OCI-M1 (cell line): ENCODE measurements at places on chromosomes 7 and 10.
A peak's percentile ranks its signal among the peaks of the same experiment; 100 is the strongest.

- DNase-seq, result peak; percentile 3
These were observed 96.0 kb downstream of the GPR85 start for GRCh38 chr7:112990624-112991023.

- no peak for DNase-seq
These were observed 138.4 kb downstream of the PAXIP1 start for GRCh38 chr7:154864523-154864891.

DNA sequence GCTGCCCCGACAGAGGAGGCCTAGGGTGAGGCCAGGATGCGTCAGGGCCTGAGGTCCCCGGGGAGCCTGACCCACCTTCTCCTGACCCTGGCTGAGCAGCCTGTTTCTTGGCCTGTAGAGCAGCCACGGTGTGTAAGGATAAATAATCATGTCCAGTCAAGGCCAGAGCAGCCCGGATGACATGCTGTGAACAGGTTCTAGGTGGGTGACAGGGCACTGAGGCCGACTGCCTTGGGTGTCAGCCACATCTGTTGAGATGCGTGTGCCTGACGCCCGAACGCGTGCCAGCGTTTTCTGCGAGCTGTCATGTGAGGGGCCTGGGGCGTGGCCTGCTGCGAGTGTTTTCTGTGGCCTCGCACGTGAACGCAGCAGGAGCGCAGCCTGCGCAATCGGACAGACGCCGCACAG is 118.3 kb downstream of the FAM53B start:
- no peak for DNase-seq

DNA sequence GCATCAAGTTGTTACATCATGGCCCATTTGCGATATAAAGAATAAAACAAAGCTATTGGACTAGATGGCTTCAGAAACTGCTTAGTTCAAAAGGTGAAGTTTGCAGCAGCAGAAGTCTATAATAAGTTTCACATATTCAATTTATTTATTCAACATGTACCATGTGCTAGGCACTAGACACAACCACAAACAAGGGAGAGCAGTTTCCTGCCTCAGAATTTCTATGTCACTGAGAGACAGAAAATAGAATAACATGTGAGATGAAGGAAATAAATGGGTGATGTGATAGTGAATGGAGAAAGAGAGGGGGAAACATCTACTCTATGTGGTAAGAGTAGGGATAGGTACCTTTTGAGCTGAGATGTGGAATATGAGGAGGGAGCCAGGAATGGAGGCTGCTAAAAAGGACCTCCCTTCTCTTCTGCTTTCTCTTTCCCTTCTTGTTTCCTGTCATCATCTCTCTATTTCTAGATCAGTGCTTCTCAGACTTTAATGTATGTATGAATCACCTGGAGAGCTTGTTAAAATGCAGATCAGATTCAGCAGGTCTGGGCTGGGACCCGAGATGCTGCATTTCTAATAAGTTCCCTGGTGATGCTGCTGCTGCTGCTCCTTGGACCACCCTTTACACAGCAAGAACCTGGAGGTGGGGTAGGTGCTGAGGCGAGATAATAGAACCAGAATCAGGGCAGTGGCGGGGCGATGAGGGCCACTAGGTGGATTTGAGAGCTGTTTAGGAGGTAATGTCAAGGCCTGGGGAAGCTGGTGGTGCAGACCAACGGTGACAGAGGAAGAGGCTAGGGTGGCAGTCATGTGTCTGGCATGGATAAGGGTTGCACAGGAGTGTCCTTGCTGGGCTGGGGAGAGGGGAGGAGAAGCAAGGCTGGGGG is 13.7 kb upstream of the INMT start:
- DNase-seq, result no peak

DNA sequence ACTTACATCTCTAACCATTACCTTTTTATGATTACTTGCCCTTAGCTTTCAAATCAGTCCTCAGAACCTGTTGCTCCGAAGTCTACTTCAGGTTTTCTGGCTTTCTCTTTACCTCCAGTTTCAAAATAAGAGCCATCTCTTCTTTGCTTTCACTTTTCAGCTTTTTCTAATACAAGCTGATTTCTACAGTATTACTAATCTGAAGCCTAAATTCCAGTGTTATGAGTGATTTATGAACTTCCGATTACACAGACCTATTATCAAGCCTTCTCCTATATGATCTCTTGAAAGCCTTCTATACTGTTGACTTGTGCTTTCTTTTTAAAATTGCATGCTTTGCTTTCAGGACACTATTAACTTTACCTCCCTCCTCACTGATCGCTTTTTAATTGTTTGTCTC is 1307.8 kb upstream of the CELF2 start:
- peak; percentile 19 for DNase-seq

GRCh38 chr10:133257489-133258065 is 19.1 kb downstream of the ADAM8 start:
- peak; percentile 92 for DNase-seq

- DNase-seq, result peak; percentile 24
These were observed 12.5 kb downstream of the PSAP start for GRCh38 chr10:71838264-71839211.

GRCh38 chr7:43618073-43618472 is 35.2 kb downstream of the STK17A start:
- no peak for DNase-seq

GRCh38 chr10:62736168-62736546 is 68.4 kb upstream of the ADO start:
- no peak for DNase-seq

GRCh38 chr10:81576336-81576735 is 298.7 kb upstream of the NRG3 start:
- peak; percentile 64 for DNase-seq

DNA sequence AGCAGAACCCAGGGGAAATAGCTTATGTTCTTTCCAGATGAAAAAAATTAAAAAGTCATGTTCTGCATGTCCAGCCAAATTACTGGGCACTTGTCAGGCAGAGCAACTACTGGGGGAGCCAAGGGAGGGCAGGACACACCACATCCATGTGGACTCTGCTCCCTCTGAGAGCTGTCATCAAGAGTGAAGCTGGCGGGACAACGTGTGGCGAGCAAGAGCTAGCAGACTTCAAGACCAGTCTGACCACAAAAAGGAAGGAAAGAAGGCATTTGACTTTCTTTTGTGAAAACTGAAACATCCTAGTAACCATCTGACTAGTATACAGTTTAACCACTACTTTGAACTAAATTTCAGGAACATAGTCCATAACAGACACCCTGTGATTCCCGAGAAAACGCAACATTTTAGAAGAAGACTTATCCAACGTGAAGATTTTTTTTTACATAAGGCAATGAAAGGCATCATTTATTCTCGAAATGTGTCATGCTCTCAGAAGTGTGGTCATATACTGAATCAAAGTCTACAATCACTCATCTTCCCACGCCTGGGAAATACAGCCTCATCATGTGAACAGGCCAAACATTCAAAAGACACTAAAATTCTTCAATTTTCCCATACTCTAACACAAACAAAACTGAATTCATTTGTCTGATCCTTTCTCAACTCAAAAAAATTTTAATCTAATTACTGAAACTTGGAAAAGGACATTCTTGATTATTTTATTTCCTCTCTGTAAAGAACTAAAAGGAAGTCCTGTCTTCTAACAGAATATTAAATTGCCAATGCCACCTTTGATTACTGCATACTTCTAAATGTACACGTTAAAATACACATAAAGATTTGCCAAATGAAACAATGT is 15.5 kb downstream of the CYTH3 start:
- DNase-seq, result peak; percentile 40
